Ovary (tissue), 10 donors: ENCODE measurements at places on chromosomes 1 and 21.

DNA sequence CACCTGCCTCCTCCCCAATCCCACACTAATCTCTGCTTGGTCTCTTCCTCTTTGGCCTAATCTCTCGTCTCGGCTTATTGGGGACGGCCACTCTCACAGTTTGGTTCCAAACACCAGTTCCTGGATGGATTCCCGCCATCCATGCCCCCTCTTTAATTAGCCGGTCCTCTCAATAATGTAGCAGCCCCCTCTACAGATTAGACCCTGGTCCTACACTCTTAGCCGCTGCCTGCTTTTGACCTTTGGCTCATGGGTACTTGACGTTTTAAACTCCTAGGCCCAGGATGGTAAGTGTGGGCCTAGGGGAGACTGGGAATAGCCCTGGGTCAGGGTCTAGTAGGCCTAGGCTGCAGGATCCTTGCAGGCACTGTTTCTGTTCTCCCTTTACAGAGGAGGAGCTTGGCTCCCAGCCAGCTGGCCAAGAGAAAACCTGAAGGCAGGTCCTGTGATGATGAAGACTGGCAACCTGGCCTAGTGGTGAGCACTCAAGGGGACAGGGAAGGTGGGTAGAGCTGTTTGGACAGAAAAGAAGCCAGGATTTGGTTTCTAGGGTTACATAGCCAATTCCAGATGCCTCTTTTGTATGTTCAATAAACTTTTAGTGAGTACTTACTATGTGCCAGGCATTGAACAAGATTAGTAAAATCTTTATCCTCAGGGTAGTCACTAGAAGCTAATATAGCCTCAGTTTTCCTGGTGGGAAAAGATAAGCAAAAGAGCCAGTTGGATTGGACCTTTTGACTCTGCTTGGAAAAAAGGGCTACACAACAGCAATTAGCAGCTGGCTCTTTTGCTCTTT, 758 bp downstream of the RAD54L start:
- no peaks in the 10 kb centered on the region for H3K36me3 ChIP-seq
- H3K4me1 ChIP-seq = peaks cover 3% of the 10 kb centered on the region
- H3K27ac ChIP-seq = no peak overlapping the region
- H3K4me3 ChIP-seq = peak overlapping the region; percentile 50
- no peaks in the 10 kb centered on the region for H3K27me3 ChIP-seq
- peak; percentile 67 for DNase-seq

GRCh38 chr1:21865609-21865942, 53.5 kb downstream of the LDLRAD2 start:
- no peaks in the 10 kb centered on the region for H3K27me3 ChIP-seq
- no peak overlapping the region for H3K27ac ChIP-seq
- no peaks in the 10 kb centered on the region for H3K36me3 ChIP-seq
- no peak overlapping the region for H3K4me3 ChIP-seq
- peaks cover 5% of the 10 kb centered on the region for H3K4me1 ChIP-seq

DNA sequence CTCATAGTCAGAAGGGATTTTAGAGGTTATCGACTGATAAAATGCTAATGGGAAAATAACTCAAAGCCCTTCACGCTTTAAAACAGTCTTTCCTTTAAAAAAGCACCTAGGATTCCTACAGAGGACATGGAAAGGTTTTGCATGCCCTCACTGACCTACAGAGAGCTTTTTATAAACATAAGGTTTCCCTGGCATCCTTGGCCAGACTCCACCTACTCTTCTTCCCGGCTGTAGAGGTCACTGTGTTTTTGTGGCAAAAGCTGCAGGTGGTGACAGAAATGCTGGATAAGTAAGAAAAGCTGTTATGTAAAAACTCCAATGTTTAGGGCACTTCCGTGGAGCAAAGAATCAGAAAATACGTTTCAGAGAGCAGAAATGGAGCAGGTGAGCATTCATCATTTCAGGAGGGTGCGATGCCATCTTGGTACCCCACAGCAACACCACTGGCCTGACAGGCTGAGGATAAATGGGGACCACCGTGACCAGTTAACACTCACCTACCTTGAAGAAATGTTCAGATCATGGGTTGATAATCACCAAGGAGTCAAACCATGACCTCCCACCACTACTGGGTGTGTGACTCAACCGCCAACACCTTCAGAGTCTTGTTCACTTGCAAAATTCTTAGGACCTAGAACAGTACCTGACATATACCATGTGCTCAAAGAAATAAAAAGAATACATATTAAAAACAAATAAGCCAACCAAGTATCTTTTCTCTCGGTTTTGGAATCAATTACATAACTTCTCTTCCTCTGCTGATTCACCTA, 46.6 kb downstream of the SSBP3 start:
- H3K36me3 ChIP-seq = no peaks in the 10 kb centered on the region
- peaks cover 52% of the 10 kb centered on the region for H3K4me1 ChIP-seq
- H3K4me3 ChIP-seq = no peak overlapping the region
- no peak overlapping the region for H3K27ac ChIP-seq
- no peaks in the 10 kb centered on the region for H3K27me3 ChIP-seq

GRCh38 chr1:91647061-91647460, 146.4 kb downstream of the CDC7 start:
- peaks cover 8% of the 10 kb centered on the region for H3K4me1 ChIP-seq
- H3K4me3 ChIP-seq = no peak overlapping the region
- no peak for DNase-seq
- no peaks in the 10 kb centered on the region for H3K36me3 ChIP-seq
- no peaks in the 10 kb centered on the region for H3K27me3 ChIP-seq

- H3K36me3 ChIP-seq = no peaks in the 10 kb centered on the region
- H3K4me1 ChIP-seq = peaks cover 6% of the 10 kb centered on the region
- no peaks in the 10 kb centered on the region for H3K27me3 ChIP-seq
- no peak overlapping the region for H3K27ac ChIP-seq
- DNase-seq = no peak
- H3K4me3 ChIP-seq = no peak overlapping the region
These were observed 29.5 kb downstream of the AK4 start for GRCh38 chr1:65177457-65177856.

GRCh38 chr1:19353596-19353995, 41.5 kb downstream of the SLC66A1 start:
- H3K4me3 ChIP-seq = no peak overlapping the region
- H3K27ac ChIP-seq = no peak overlapping the region
- DNase-seq = no peak
- H3K27me3 ChIP-seq = no peaks in the 10 kb centered on the region
- no peaks in the 10 kb centered on the region for H3K36me3 ChIP-seq

DNA sequence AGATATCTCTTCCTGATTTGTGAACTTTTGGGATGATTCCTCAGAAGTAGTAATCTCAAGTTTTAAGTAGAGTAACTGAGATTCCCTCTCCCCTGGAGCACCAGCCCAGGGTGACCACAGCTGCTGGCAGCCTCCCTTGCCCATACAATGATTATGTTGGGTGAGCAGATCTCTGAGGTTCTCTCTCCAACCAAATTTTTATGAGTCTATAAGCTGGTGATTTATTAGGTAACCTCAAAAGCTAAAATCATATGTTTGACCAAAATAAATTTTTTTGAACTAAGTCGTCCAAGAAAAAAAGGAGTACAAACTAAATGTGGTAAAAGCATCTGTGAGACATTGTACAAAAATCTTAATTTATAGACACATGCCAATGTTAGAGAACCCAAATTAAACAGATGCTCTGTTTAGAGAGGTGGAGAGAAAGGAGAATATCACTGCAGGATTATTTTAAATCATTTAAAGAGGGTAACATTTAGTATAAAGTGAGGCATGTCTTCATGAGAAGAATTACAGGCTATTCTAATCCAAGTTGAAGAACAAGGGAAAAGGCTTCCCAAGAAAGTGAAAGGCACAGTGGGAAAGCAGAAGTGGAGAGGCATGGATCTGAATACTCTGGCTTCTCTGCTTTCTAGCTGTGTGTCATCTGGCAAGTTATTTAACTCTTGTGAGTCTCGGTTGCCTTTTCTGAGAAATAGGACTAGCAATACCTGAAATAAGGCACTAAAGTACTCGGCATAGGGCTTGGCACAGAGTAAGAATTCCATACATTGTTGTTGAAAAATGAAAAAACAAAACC, 2.5 kb downstream of the AKNAD1 start:
- H3K27me3 ChIP-seq = no peaks in the 10 kb centered on the region
- H3K27ac ChIP-seq = no peak overlapping the region
- H3K4me1 ChIP-seq = peaks cover 7% of the 10 kb centered on the region
- DNase-seq = no peak
- no peaks in the 10 kb centered on the region for H3K36me3 ChIP-seq
- H3K4me3 ChIP-seq = no peak overlapping the region

GRCh38 chr1:181637998-181638397, 154.7 kb downstream of the CACNA1E start:
- H3K4me3 ChIP-seq = no peak overlapping the region
- H3K27me3 ChIP-seq = no peaks in the 10 kb centered on the region
- no peak overlapping the region for H3K27ac ChIP-seq
- no peaks in the 10 kb centered on the region for H3K36me3 ChIP-seq
- no peaks in the 10 kb centered on the region for H3K4me1 ChIP-seq

- DNase-seq = no peak
- no peaks in the 10 kb centered on the region for H3K36me3 ChIP-seq
- no peaks in the 10 kb centered on the region for H3K4me1 ChIP-seq
- no peaks in the 10 kb centered on the region for H3K27me3 ChIP-seq
- no peak overlapping the region for H3K27ac ChIP-seq
These were observed 16.0 kb upstream of the ZBTB8B start for GRCh38 chr1:32448773-32449456.

DNA sequence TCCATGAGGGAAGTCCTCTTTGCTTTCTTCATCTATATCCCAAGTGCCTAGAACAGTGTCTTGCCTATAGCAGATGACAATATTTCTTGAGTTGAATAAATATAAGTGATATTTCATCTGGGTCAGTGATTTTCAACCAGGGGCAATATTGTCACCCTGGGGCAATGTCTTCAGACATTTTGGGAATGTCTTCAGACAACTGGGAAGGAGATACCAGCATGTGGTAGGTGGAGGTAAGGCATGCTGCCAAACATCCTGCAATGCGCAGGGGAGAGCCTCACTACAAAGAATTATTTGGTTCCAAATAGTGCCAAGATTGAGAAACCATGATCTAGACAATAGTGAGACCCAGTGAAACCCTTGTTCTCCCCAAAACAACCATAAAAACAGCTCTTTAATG, 54.7 kb downstream of the C1orf94 start:
- H3K36me3 ChIP-seq = no peaks in the 10 kb centered on the region
- H3K4me1 ChIP-seq = no peaks in the 10 kb centered on the region
- H3K27me3 ChIP-seq = no peaks in the 10 kb centered on the region
- no peak for DNase-seq
- H3K4me3 ChIP-seq = no peak overlapping the region

DNA sequence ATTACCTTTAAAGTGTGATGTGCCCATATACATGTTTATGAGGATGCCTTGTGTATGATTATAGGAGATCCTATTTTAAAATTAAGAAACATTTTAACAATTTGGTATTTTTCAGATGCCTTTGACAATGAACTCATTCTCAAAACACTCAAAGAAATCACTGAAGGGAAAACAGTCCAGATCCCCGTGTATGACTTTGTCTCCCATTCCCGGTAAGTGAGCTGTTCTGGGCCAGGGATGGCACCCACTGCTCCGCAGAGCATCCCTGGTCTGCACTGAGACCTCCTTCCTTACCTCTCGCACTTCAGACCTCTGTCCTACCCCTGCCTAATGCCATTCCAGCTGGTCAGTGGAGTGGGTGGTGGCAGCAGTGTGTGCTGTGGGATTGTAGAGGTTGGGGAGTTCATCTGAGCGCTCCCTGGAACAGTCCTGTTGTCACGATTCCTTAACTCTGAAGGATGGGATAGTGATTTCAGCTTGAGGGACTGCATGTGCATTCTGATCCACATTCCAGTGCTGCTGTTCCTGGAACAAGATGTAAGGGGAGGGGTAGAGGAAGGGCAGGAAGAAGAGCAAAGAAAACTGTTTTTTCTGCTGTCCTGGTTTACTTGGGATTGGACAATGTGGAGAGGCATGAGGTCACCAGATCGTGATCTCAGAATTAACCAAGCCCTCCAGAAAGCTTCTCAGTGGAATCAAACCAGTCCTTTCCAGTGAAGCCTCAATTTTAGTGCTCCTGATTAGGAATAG, 63.9 kb downstream of the UCK2 start:
- no peak for DNase-seq
- no peak overlapping the region for H3K4me3 ChIP-seq
- H3K27me3 ChIP-seq = no peaks in the 10 kb centered on the region

GRCh38 chr21:45405819-45406762, 1.1 kb downstream of the COL18A1 start:
- no peaks in the 10 kb centered on the region for H3K27me3 ChIP-seq
- H3K27ac ChIP-seq = peak overlapping the region; percentile 91
- no peak for DNase-seq
- peaks cover 24% of the 10 kb centered on the region for H3K4me1 ChIP-seq

DNA sequence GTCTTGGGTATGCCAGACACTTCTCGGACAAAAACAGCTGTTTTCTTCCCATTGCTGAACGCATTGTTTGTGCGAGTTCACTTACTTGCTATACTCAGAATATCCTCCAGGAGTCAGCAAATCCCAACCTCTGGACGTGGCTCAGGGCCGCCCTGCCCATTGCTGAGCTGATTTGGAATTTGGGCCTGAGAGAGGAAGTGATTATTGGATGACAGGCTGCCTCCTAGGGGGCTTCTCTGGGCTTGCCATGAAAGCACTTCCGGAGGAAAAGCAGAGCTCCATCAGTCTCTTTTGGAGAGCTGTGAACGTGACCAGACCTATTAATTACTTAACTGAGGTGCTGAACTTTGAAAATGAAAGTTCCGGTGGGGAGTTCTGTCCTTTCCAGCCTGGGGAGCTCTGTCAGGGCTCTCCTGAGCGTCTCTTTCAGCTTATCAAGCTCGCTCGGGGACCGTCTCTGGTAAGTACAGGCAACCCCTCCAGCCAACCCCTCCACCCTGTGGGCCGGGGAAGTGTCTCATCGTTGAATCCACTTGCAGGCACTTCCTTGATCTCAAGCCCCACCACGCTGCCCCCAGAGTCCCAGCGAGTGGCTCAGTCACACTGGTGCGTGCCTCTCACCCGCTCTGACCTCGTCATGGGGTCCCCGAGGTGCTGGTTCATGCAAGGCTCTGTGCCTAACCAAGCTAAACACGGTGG, 76.9 kb downstream of the CLIC6 start:
- H3K36me3 ChIP-seq = no peaks in the 10 kb centered on the region
- no peak overlapping the region for H3K4me3 ChIP-seq
- no peaks in the 10 kb centered on the region for H3K4me1 ChIP-seq
- peak; percentile 53 for DNase-seq

GRCh38 chr1:21880619-21880970, 56.5 kb downstream of the HSPG2 start:
- no peaks in the 10 kb centered on the region for H3K4me1 ChIP-seq
- DNase-seq = no peak
- no peaks in the 10 kb centered on the region for H3K36me3 ChIP-seq
- no peak overlapping the region for H3K27ac ChIP-seq
- H3K4me3 ChIP-seq = no peak overlapping the region

GRCh38 chr1:113536182-113536780, 146.0 kb downstream of the MAGI3 start:
- no peaks in the 10 kb centered on the region for H3K36me3 ChIP-seq
- peaks cover 6% of the 10 kb centered on the region for H3K4me1 ChIP-seq
- H3K27me3 ChIP-seq = no peaks in the 10 kb centered on the region

DNA sequence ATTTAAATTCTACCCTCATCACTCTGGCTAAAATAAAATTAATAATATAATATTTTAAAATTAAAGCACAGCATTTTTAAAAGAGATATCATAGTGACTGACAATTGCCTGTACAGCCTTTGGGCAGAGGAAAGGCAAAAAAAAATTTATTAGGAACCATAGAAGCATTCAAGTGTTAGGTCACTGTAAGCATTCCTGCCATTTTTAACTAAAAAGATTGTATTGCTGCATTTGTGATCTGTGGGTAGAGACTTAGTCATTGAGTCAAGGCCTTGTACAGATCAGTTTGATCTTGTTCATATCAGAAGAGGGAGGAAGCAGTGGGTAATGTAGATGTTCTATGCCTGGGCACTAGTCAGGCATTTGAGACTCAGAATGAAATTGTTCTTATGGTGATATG, 109.9 kb downstream of the LYPLAL1 start:
- H3K27ac ChIP-seq = no peak overlapping the region
- DNase-seq = no peak
- no peaks in the 10 kb centered on the region for H3K36me3 ChIP-seq
- no peak overlapping the region for H3K4me3 ChIP-seq
- no peaks in the 10 kb centered on the region for H3K27me3 ChIP-seq
